ENCODE measurements at places on chromosomes 5 and 9.

DNA sequence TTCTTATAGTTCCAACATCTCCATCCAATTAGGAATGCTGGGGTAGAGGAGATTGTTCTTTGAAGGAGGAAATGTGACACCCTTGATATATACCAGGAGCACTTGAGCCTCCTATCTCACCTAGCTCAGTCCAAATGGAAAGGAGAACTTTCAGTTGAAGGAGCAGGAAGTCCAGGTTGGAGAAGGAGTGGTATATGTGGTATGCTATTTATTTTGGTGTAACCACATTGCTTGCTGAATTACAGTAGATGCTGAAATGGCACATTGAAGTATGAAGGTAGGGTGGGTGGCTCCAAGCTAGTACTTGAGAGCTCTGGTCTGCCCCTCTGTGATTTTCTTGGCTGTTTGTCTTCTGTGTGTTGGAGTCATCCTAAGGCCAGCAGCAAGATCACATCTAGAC is 6.1 kb downstream of the CSNK1G3 start:
- no peak for DNase-seq

GRCh38 chr9:88808019-88808656 is 183.1 kb upstream of the S1PR3 start:
- DNase-seq, result peak; percentile 81

GRCh38 chr9:136923881-136924280 is 20.7 kb downstream of the FBXW5 start:
- DNase-seq, result no peak

- DNase-seq, result no peak
These were observed 88.3 kb downstream of the FSTL4 start for GRCh38 chr5:133523961-133524586.

DNA sequence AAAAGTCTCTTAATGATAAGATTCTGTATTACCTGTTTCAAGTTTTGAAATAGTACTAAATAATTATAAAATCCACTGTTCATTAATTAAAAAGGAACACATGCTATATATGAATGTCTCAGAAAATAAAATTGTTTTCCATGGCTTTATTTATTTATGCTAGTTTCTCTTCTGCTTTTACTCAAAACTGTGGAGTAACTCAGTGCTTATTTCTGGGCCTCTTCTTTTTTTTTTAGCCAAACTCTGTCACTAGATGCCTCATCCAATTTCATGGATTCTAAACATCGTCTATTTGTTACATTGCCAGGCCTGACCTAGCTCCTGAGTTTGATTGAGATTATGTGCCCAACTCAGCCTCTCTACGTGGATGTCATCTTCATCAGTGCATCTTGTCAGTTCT is 1509.7 kb downstream of the MAT2B start:
- no peak for DNase-seq

DNA sequence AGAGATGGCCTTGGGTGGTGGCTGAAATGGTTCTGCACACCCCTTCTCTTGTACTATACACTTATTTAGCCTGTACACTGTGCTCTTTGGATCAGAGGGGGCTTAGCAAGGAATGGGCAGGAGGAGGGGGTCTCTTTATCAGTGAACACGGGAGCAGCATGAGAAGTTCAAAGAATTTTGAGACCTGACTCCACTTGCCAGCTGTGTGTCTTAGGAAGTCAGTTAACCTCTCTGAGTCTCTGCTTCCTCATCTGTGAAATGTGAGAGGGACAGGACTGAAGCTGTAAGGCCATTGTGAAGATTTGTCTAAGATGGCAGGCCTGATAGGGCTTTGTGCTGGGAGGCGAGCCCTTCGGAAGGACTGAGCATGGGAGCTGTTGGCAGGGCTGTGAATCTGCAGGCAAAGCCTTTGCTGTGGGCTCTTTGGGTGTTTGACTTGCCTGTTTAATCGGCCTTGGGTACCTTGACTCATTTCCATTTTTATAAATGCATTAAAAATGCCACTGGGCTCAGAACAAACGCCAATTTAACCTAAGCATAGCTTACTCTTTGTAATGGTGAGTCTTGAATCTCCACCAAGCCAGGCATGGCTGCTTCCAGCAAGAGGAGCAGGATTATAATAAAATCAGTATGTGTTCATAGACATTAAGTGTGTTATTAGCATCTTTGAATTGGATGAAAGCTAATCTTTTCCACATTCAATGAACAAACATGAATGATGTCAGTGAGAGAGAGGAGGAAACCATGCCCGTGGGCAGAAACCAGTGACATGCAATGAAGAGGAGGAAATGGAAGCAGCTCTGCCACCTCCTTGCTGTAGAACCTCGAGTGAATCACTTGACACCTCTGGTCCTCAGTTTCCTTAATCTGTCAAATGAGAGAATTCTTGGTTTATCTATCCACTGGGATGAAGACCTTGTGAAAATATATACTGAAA is 89.4 kb downstream of the MACROH2A1 start:
- DNase-seq, result no peak

GRCh38 chr5:26148569-26149107 is 889.7 kb downstream of the CDH9 start:
- no peak for DNase-seq

DNA sequence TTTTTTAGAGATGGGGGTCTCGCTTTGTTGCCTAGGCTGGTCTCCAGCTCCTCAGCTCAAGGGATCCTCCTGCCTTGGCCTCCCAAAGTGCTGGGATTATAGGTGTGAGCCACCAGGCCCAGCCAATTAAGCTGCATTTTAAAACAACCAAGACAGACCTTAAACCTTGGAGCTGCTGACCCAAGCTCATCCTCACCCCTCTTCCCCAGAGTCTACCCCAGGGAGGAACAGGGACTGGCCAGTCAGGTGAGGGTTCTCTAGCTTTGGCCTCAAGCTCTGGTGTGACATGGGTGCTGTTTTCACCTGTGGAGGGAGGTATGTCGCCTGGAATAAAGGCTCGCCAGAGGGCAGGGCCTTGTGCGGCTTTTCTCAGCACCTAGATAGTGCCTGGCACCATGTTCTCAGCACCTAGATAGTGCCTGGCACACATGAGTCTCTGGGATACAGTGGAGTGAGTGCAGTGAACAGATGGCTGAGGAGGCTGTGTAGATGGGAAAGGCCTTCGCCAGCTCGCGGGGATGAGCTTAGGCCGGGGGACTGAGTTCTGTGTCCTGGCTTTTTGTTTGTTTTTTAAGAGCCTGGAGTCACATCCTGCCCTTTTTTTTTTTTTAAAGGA is 7.4 kb downstream of the CDK9 start:
- no peak for DNase-seq

DNA sequence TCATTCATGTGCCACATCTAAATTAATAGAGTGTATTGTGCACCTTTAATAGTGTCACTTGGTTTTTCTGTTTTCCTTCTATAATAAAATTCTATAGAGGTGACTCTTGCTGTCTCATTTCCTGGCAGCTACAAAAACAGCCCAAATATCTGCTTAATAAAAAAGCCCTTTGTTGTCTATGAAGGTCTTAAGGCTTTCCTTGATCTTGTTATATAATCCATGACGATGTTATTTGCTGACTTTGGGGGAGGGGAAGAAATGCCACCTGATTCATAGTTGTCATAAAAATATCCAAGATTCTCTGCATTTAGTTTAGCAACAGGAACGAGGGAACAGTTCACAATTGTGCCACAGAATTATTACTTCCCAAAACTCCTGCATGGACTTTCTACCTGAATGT is 31.3 kb downstream of the CPEB4 start:
- no peak for DNase-seq

- DNase-seq, result no peak
These were observed 39.3 kb downstream of the PTCH1 start for GRCh38 chr9:95477441-95477840.

Measured in fibroblast of the conjunctiva (primary cell).